ENCODE measurements at places on chromosomes 4 and X.

DNA sequence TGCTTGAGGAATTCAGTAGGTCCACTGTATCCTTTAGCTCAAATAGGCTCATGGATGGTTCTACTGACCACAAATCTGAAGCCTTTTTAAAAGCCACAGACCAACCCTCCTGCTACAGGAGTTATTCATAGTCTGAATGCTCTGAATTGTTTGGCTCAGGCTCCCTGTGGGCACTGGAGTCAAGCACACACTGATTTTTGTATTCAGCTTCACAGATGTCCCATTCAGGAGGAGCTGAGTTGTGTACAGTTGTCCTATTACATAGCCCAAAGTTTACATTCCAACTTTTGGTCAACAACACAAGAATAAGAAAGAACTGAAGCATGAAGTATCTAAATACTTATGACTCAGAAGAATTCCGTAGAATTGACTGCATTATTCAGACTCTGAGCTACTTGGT, 243.9 kb downstream of the UNC5C start:
- DNase-seq = no peak

DNA sequence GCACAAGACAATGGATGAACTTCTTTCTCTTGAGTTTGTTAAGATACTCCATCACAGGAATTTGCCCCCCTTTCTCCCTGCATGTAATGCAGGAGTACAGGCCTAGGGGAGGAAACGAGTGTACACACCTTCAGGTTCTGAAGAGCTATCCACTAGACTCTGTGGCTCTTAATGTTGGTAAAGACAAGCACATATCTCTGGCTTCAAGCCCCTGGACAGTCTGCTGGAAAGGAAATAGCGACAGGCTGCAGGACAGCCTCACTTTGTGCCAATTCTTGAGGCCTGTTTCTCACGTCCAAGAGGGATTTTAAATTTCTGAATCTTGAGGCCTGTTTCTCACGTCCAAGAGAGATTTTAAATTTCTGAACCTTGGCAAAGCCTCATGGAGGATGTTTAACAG, 87.1 kb downstream of the RLIM start:
- DNase-seq = no peak

DNA sequence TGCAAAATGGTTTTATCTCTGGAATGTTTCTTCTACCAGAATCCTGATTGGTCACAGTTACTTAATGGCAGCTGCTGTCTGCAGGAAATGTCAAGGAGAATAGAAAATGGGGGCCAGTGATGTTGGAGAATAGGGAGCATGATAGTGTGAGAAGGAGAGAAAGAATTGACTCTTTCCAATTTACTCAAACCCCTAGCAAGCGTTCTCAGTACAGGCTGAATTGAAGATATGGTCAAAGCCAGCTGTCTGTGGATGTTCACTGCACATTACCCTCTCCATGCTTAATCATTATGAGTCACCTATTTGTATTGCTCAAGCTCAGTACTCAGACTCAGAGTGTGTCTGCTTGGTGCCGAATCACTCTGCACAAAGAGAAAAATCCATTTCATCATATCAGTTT, 57.8 kb upstream of the FAM47B start:
- peak; percentile 4 for DNase-seq

- no peak for DNase-seq
These were observed 95.1 kb upstream of the STIM2 start for GRCh38 chr4:26765515-26765914.

- DNase-seq = no peak
These were observed 3.0 kb downstream of the ATP8A1 start for GRCh38 chr4:42653626-42654560.

Data from suppressor macrophage treated with lipopolysaccharide for 4 hours (primary cell).